ENCODE measurements at places on chromosomes 7 and 10.

- no peak for DNase-seq
These were observed 39.5 kb downstream of the RSU1 start for GRCh38 chr10:16777473-16778370.

GRCh38 chr7:15439853-15440252 lies 122.0 kb downstream of the AGMO start:
- DNase-seq: no peak

- no peak for DNase-seq
These were observed 112.1 kb upstream of the AFAP1L2 start for GRCh38 chr10:114516356-114516755.

GRCh38 chr7:42314696-42315095 lies 77.7 kb upstream of the GLI3 start:
- no peak for DNase-seq

DNA sequence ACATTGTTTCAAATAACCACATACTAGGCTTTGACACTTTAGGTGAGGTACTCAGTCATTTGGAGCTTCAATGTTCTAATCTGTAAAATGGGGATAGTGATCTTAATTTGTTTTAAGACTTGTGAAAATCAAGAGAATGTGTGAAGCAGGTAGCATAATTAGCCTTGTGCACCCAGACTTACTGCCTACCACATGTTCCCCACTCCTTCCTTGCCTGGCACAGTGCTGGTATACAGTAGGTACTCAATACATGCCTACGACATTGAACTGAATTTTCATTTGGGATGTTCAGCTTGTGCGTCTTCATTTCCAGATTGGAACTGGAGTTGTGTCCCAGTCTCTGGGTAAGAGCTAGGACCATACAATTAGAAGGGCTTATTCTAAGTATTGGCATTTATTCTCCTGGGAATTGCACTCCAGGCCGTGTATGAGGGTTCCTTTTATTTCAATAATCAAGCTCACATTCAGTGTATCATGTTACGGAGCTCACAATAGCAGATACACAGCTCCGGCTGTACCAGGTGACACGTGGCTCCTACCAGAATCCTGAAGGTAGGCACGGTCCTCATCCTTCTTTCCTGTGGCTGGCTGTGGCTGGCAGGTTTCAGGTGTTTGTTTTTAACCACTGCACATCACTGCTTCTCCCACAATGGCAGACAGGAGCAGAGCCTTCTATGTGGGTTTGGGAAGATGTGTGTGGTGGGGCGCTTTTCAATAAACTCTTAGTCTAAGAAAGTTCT lies 109.4 kb upstream of the PDCD4 start:
- no peak for DNase-seq

DNA sequence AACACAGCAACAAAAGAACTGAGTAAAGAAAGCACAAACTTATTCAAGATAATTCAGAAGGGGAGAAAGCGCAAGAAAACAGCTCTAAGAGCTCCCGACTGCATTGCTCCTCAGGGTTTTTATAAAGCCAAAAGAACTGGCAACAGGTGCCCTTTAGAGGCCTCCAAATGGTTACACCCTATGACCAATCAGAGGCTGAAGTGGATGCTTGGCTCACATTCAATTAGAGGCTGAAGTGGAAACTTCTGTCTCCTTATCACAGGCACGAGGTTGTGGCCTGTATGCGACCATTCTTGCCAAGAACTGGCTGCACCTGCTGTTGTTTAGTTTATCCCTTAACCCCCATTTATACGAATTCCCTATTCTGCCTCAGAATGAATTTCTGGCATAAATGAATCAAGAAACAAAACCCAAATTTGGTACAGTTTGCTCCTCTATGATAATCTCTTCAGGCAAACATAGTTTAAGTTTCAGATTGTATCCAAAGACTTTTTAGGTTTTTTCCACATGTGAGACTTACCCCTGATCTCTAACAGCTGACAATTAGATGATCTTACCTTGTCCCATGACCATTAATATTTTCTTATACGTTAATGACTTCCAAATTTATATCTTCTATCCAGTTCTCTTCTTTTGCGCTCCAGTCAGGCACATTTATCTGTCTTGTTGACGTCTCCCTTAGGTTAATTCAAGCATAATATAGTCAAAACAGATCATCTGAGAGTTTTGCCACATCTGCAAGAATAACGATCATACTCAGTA lies 504.8 kb downstream of the NXPH1 start:
- no peak for DNase-seq

DNA sequence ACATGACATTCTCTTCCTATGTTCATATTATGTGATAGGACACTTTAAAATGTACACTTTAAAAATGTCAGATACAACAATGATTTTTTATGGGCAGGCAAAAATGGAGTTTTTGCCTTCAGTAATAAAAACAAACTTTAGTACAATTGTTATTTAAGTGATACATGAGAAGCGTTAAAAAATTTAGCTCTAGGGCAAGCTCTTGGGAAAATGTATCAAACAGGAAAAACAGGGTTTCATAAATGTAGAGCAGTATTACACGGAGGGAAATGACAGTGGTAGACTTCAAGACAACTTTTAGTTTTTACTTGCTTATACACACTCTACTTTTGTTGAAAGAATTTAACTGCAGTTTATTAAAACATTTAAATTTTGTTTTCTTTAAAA lies 1.5 kb downstream of the FHIP2A start:
- no peak for DNase-seq

GRCh38 chr10:73810358-73810734 lies 1.1 kb downstream of the NDST2 start:
- no peak for DNase-seq
